Epithelial cell of proximal tubule (primary cell): ENCODE measurements at places on chromosomes 7 and 10. TPM values are rescaled to one million over a fixed set of nuclear protein-coding genes. Genes with fewer than 3 reads are reported as not detected.

The ADCY1 gene
- total RNA-seq: 0.51 and 1.2 TPM in 2 replicates

The GNAI1 gene
- 30.0 and 33.6 TPM in 2 replicates for total RNA-seq

The TRDMT1 gene
- 3.1 and 4.6 TPM in 2 replicates for total RNA-seq

The PDE1C gene
- 2.5 and 5.9 TPM in 2 replicates for total RNA-seq

The TMEM139 gene
- total RNA-seq: 14.5 and 30.9 TPM in 2 replicates

The CLDN3 gene
- 29.7 and 85.9 TPM in 2 replicates for total RNA-seq

- no peak for DNase-seq
Measured at GRCh38 chr7:111105269-111105668, 14.3 kb downstream of the LRRN3 start.

DNA sequence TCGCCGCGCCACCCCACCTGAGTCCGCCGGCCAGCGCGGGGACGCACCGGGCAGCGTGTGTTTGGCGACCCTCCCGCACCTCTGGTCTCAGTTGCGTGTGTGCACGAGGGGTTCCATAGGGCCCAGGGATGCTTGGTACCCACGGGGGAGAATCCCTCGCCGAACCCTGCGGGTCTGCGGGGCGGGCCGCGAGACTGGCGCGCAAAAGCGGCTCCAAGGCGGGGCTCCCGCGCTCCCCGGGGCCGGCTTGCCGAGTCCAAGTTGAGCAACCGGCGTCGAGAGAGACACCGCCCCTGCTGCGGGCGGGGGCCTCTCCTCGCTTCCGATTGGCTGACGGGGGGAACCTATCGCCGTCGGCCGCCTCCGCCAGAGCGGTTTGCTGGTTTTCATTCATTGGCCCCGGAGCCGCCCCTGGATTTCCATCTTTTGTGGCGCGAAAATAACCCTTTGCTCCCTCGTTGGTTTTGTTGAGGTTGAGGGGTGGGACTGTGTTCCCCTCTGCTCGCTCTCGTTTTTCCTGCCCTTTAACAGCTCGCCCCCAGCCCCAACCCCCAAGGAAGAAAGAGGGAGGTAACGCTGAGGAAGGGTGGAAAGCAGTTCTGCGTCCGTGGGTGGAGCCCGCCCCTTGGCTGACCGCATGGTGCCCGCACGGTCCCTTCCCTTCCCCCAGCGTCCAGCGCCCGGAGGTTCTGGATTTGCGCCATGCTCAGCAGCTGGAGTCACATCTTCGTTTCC is 4.0 kb upstream of the IGF2BP3 start:
- DNase-seq: no peak

GRCh38 chr10:131746785-131747184 is 154.0 kb upstream of the PPP2R2D start:
- DNase-seq: no peak

GRCh38 chr7:74284781-74285259 is 4.4 kb upstream of the CLIP2 start:
- DNase-seq: no peak

DNA sequence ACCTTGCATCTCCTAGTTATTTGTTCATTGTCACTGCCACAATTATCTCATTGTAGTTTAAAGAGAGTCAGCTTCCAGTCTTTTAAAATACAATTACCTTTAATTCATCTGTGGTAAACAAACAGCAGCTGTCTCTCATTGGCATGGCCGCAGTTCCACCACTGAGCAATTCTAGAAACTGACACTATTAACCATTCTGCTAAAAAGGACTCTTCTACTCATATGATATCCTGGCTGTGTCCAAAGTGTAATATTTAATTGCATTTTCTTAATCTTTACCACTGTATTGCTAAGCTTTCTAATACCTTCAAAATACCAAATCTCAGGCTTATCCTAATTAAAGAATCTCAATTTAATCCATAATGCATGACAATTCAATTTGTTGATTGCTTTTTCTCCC is 639.0 kb downstream of the AUTS2 start:
- no peak for DNase-seq
